ENCODE measurements at places on chromosomes 13 and 19. TPM values are rescaled to one million over a fixed set of nuclear protein-coding genes. Genes with fewer than 3 reads are reported as not detected.

ZNF865 gene
- 1.2 TPM for total RNA-seq

MIR17HG gene
- total RNA-seq, result 12.3 TPM

CHAF1A gene
- 29.7 TPM for total RNA-seq

ZNF581 gene
- total RNA-seq, result 12.3 TPM

ELANE gene
- total RNA-seq, result not detected

EID2B gene
- total RNA-seq, result 4.5 TPM

LILRB5 gene
- total RNA-seq, result not detected

PRR19 gene
- 0.55 TPM for total RNA-seq

RYR1 gene
- total RNA-seq, result 0.11 TPM

SIGLEC5 gene
- not detected for total RNA-seq

ZNF439 gene
- total RNA-seq, result 6.7 TPM

SIGLEC8 gene
- not detected for total RNA-seq

FGF9 gene
- total RNA-seq, result 0.12 TPM

PIAS4 gene
- 10.7 TPM for total RNA-seq

CEACAM7 gene
- not detected for total RNA-seq

GFY gene
- 0.11 TPM for total RNA-seq

COMMD6 gene
- total RNA-seq, result 17.7 TPM

CCL25 gene
- total RNA-seq, result not detected

PSG4 gene
- 9.7 TPM for total RNA-seq

ZNF841 gene
- 30.6 TPM for total RNA-seq

LIM2 gene
- total RNA-seq, result not detected

MCEMP1 gene
- total RNA-seq, result not detected

NALCN gene
- 0.66 TPM for total RNA-seq

HDGFL2 gene
- 70.1 TPM for total RNA-seq

SPIB gene
- total RNA-seq, result not detected

NLRP9 gene
- total RNA-seq, result not detected

MADCAM1 gene
- total RNA-seq, result not detected

QPCTL gene
- 15.6 TPM for total RNA-seq

DKKL1 gene
- total RNA-seq, result 0.33 TPM

NPHS1 gene
- under 0.01 TPM for total RNA-seq

DACT3 gene
- 6.2 TPM for total RNA-seq

KCTD12 gene
- total RNA-seq, result 5.0 TPM

DEDD2 gene
- total RNA-seq, result 29.7 TPM

USHBP1 gene
- not detected for total RNA-seq
